Kidney (tissue), 22 donors: ENCODE measurements at places on chromosomes 3 and 15. TPM values are rescaled to one million over a fixed set of nuclear protein-coding genes. Genes with fewer than 3 reads are reported as not detected.
A peak's percentile ranks its signal among the peaks of the same experiment; 100 is the strongest.

The ALS2CL gene
- total RNA-seq: 78.9 TPM

The KBTBD13 gene
- 0.06 TPM for total RNA-seq

The PLAAT1 gene
- 0.72 TPM for total RNA-seq

The GPR176 gene
- 7.6 TPM for total RNA-seq

The TGFBR2 gene
- total RNA-seq: 243 TPM

The NLGN1 gene
- total RNA-seq: 19.4 TPM

The CTXN2 gene
- 0.06 TPM for total RNA-seq

The PRR20G gene
- total RNA-seq: not detected

The GP9 gene
- total RNA-seq: not detected

The IL20RB gene
- total RNA-seq: 0.79 TPM

The CA12 gene
- total RNA-seq: 237 TPM

The CD200R1 gene
- 2.2 TPM for total RNA-seq

The C2CD4B gene
- 4.2 TPM for total RNA-seq

The FEZF2 gene
- total RNA-seq: not detected

DNA sequence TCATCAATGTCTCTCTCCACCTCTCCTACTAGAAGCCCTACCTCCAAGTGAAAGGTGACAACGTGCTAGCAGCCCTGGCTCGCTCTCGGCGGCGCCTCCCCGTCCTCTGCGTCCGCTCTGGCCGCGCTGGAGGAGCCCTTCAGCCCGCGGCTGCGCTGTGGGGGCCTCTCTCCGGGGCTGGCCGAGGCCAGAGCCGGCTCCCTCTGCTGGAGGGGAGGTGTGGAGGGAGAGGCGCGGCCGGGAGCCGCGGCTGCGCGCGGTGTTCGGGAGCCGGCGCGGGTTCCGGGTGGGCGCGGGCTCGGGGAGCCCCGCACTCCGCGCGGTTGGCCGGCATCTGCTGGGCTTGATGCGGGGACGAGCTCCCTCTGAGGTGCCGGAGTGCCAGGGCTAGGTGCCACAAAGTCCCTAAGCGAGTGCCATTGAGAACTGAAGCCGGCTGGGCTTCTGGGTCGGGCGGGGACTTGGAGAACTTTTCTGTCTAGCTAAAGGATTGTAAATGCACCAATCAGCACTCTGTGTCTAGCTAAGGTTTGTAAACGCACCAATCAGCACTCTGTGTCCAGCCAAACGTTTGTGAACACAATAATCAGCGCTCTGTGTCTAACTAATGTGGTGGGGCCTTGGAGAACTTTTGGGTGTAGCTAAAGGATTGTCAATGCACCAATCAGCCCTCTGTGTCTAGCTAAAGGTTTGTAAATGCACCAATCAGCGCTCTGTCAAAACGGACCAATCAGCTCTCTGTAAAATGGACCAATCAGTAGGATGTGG, 84.8 kb upstream of the ARRDC4 start:
- no peak for DNase-seq

DNA sequence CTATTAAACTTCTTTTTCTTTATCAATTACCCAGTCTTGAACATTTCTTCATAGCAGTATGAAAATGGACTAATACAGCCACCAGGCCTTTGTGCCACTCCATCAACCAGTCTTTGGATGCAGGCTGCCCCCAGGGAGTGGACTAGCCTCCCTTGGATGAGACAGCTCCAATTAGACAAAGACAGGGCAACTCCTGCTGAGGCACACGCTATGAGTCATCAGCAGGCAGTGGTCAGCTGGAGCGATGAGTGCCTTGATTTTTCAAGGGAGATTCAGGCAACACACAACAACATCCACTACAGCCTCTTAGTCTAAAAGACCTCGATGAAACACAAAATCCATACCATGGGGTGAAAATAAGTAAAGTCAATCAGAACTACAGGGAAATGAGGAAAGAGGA, 160.1 kb downstream of the ARRDC4 start:
- DNase-seq: no peak

- no peak for DNase-seq
Measured at GRCh38 chr3:107705046-107705445, 182.3 kb downstream of the BBX start.

DNA sequence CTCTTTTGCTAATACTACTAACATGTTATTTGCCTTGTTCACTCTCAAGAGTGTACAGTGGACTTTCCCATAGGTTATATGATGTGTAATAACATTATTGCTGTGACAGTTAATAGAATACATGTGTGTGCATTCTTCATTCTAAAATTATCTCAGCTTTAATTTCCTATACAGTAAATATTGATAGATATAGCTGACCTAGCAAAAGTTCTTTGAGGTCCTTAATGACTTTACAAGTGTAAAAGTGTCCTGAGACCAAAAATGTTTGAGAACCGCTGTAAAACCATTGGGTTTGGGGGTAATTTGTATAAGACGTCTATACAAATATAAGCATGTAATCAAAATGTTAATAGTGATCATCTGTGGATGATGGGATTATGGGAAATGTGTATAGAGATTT, 469.5 kb upstream of the PROK2 start:
- no peak for DNase-seq

GRCh38 chr3:116716490-116716889, 6.9 kb downstream of the TUSC7 start:
- DNase-seq: peak; percentile 1

DNA sequence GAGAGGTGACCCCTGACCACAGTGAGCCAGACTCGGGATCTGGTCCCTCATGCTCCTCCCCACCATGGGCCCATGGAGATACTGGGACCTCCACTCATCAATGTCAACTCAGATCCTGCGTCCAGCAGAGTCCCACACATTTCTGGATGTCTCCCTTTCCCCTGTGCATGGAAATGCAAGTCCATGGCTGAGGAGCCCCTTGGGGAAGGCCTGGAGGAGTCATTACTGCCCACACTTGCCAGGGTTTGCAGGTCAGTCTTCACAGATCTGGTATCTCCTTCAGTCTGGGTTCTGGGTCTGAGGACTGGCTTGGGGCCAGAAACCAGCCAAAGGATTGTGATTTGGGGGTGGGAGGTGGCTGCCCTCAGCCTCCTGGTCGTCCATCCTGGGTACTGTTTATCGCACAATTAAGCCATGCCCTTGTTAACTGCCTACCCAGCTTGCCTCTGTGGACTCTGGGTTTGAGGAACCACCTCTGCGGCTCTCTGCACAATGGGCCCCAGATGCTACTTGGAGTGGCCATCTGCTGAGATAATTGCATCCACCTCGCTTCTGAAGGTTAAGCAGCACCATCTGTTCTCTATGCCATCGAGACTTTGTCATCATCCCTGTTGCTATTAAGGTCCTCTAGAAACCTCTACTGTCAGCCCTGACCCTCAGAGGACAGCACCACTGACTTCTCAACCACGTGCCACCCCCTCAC, 49.9 kb upstream of the KLF13 start:
- DNase-seq: no peak

DNA sequence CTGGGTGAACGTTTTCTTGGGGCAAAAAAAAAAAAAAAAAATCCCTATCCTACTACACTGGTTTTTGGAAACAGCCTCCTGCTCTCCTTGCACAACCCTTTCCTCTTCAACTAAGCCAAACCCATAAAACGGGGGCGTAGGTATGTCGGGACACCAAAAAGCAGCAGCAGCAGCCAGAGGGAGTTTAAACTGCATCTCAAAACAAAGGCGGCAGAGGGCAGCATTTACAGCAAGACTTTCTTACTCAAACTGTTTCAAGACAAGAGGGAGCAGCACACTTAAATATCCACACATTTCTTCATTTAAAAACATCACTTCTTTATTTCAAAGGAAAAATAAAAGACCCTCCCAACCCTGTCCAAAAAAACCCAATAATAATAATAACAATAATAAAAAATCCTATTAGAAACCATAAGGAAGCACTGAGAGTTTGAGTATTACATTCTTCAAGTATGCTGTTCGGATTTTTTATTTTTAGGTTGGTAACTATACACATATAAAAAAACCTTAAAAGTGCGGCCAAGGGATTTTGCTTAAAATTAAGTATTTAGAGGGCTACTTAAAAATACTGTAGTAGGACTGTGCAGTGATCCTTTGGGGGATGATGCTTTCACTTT, 43.9 kb upstream of the PLXND1 start:
- no peak for DNase-seq

DNA sequence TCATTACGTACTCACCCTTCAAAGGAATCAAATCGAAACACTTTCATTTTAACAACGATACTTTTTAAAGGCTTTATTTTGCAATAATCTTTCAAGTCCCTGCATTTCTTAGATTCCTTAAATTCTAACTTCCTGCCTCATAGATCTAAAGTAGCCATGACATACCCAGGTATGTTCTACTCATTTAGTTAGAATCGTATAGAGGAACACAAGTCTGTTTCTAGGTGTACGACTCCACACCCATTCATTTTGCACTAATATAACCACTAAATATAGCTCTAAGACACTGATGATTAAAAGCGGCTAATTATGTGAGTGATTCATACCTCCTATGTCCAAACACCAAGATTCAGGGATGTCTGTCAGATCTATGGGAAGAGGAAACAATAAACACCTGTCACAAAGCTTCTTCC, 1.3 kb downstream of the ATP13A3 start:
- no peak for DNase-seq

GRCh38 chr3:9021271-9022009, 58.2 kb upstream of the RAD18 start:
- no peak for DNase-seq

DNA sequence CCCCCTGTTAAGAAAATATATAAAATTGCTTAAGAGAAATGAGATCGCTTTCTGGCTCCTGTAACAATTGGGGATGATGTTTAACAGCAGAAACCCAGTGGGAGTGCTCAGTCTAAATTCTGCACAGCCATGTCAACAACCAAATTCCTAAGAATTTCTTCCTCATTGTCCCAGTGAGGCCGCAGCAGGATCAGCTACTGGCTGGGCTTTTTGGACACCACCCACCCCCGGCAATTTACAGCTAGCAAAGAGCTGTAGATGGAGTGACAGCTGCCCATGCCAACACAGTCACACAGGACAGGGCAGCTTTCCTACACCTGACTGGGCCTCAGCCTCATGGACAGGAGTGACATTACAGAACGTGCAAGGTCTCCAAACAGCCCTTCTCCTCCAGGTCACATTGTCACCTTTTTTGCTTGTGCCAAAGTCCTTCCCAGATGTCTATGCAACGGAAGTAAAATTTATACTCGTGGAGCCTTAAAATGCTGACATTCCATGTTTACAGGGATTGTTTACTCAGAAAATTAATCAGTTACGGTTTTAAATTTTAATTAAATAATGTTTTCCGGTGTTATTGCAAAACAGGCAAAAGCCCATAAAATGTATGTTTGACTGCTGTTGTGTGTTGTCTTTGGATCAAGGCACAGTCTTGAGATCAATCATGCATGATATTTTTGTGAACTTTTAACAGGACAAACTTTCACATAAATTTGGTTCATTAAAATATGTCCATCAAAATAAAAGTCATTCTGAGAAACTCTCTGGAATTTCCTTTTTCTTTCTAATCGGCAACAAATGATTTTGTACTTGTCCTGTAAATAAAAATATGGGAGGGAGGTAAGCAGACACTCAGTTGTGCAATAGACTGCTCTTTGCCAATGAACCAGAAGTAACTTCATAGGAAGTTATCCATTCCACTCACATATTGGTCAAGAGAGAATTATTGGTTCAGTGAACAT, 943.2 kb downstream of the MCTP2 start:
- peak; percentile 84 for DNase-seq

DNA sequence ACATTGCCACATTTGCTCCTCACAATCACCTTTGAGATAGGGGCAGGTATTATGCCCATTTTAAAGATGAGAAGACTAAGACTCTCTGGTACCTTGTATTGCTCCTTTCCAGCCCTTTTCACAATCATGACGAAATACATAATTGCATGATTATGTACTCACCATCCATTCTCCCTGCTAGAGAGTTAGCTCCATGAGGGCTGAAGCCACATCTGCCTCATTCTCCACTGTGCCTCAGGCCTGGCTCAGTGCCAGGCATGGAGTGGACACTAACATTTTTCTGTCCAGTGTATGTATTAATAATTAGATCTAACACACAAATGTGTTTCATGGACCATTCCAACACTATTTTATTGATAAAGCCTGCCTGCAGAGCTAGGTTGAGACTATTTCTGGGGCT, 191.4 kb downstream of the MINAR1 start:
- DNase-seq: no peak

DNA sequence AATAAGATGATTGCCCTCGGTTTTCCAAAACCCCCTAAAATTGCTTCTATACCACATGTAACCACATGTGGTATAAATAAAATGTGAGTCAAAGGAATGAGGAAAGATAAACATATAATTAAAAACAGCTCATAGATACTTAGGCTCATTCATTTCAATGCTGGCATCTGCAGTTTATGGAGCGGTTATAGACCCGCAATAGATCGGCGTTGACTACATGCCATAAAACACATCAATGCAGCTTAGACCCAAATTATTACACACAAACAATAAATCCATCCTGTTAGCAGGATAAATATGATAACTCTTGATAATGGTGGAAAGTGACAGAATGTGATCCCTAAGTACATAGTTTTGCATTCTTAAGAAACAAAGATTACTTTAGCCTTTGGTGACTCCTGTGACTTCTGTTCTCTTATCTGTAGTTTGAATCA, 143.7 kb downstream of the NR2F2 start:
- DNase-seq: no peak

DNA sequence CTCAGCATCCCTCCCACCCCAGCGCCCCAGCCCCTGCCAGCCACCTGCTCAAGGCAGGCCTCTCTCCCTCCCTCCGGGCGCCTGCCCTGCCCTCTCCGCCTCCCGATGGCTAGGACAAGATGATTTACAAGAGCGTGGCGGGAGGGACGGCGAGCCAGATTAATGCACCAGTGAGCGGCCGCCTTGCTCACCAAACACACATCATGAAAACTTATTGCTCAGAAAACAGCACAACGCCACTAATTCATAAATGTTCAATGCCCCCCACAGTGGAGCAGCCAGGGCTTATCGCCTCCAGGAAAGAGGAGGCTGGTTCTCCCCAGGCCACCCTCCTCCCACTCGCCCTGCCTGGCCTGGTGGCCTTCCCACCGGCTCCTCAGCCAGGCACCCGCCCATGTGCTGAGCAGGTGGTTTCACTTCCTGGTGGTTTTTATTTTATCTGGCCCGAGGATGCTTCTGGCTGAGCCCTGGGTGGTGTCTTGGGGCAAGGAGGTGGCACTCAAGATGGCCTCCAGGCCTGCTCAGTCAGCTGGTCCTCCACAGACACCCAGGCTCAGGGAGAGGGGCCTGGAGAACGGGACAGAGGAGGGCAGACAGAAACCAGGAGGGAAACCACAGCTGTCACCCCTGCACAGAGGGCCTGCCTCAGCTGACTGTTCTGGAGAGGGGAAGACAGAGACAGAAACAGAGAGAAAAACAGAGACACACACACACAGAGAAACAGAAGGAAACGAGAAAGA, 284.9 kb downstream of the UACA start:
- peak; percentile 86 for DNase-seq

- no peak for DNase-seq
Measured at GRCh38 chr3:29310865-29311264, 30.0 kb downstream of the RBMS3 start.

- peak; percentile 6 for DNase-seq
Measured at GRCh38 chr15:68328443-68328842, 50.9 kb downstream of the FEM1B start.

- no peak for DNase-seq
Measured at GRCh38 chr3:140091143-140091542, 156.2 kb downstream of the CLSTN2 start.
